ENCODE measurements at places on chromosomes 4 and X. TPM values are rescaled to one million over a fixed set of nuclear protein-coding genes. Genes with fewer than 3 reads are reported as not detected.

The NDST4 gene
- not detected for total RNA-seq

GRCh38 chr4:7675136-7675535, 240.4 kb upstream of the PSAPL1 start:
- ATAC-seq = no peak

GRCh38 chr4:89294573-89295269, 12.9 kb downstream of the GPRIN3 start:
- ATAC-seq = peak; percentile 64

DNA sequence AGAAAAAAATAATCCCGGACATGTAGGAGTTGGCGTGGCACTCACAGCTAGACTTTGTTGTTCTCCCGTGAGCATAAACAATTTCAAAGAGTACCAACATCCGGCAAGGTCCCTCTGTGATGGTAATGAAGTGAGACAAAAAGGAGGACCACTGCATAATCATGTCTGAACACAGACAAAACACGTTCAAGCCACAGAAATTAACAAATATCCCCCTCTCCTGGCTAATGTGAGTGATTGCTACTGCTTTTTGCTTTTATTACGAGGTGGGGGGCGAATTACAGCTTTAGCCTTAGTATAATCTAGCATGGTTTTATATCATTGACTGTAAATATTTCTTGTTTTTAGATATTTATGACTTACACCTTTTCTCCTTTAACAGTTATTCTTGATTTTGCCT, 118.5 kb downstream of the PLS3 start:
- ATAC-seq = no peak

DNA sequence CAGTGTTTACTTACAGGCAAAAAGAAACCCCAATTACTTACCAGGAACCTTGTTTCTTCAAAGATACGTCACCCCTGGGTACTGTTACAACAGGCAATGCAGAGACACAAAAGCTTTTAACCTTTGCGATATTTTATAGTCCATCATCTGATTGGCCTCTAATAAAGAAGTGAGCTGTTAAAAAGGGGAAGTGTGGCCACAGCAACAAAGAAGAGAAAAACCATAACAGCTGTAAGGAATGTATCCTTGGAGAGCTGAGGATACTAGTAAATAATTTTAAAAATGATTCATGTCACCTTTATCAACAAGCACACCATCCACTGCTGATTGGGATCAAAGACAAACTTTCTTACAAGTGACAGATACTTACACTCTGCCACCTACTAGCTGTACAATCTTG, 14.1 kb downstream of the GABRA4 start:
- ATAC-seq = no peak

GRCh38 chr4:186770481-186771175, 47.0 kb upstream of the FAT1 start:
- no peak for ATAC-seq

GRCh38 chrX:81925812-81926211, 723.9 kb downstream of the SH3BGRL start:
- ATAC-seq = no peak

GRCh38 chrX:13469963-13470684, 99.3 kb upstream of the EGFL6 start:
- no peak for ATAC-seq

The FAM149A gene
- 0.28 TPM for total RNA-seq

DNA sequence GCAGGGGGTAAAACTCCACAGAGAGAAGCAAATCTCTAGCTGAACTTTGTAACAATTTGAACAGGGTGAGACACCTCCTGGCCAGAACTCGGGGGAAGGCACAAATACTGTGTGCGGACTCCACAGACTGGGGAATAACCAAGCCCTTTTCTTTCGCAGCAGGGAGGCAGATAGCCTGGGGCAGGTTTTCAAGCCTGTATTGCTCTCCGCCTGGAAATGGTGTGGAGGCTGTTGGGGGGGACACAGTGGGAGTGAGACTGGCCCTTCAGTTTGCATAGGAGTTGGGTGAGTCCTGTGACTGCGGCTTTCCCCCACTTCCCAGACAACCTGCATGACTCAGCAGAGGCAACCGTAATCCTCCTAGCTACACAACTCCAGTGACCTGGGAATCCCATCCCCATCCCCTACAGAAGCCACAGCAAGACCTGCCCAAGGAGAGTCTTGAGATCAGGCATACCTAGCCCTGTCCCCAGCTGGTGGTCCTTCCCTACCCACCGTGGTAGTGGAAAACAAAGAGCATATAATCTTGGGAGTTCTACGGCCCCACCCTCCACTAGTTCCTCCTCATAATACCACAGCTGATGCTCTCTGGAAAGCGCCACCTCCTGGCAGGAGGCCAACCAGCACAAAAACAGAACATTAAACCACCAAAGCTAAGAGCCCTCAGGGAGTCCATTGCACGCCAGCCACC, 12.9 kb upstream of the SMPX start:
- ATAC-seq = no peak

The UGT8 gene
- 0.82 TPM for total RNA-seq

- ATAC-seq = no peak
Observed at GRCh38 chrX:103170216-103170615, 44.7 kb upstream of the BEX4 start.

DNA sequence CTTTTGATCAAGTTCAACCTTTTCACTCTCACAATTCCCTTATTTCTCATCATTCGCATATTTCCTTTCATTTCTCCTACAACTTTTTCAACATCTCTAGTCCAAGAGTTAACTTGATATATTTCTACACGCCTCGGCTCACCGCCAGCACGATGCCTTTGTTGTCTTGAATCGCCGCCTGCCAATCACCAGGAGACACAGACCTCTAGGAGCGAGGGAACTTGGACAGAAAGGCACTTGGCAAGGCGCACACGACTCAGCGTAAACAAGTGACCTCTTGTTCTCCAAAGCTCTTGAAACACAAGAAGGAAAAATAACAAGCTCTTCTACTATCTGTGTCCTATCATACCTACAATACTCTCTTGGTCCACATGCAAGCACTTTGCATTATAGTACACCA, 27.1 kb upstream of the RBMX start:
- ATAC-seq = no peak

GRCh38 chr4:169334335-169334734, 63.6 kb upstream of the SH3RF1 start:
- ATAC-seq = no peak

DNA sequence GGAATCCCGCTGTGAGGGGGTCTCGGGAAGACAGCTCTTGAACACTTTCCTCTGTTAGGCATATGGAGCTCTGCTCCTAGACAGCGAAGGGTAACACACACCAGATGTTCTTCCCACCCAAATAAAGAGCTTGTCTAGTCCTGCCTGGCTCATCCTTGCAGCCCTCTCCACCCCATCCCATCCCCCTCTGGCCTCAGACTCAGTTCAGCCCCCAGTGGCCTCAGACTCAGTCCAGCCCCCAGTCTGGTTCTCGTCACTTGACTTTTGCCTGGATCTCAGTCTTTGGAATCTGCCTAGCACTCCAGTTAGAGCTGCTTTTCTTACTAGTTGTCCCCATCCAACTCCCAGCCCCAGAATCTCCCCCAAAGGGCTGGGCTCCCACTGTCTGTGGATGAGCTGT, 14.9 kb downstream of the RAB33A start:
- ATAC-seq = no peak

DNA sequence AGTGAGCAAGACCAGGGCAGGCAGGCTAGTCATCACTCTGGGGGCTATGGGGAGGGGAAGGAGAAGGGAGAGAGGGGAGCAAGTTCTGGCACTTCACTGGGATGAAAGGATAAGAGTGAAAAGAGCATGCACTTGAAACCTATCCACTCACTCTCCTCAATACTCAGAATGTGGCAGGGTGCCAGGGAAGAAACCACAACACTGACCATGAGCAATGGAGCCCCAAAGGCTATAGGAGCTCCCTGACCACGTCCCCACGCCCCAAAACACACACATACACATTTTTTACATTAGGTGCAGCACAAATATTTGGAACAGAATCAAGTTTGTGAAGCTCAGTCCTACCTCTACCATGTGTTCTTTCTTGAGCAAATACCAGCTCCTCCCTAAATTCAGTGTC, 132.2 kb downstream of the IDS start:
- ATAC-seq = no peak

The SHROOM3 gene
- not detected for total RNA-seq

- no peak for ATAC-seq
Observed at GRCh38 chr4:149897783-149898182, 82.1 kb upstream of the IQCM start.

The DCAF8L1 gene
- total RNA-seq = not detected

The REST gene
- 51.8 TPM for total RNA-seq

DNA sequence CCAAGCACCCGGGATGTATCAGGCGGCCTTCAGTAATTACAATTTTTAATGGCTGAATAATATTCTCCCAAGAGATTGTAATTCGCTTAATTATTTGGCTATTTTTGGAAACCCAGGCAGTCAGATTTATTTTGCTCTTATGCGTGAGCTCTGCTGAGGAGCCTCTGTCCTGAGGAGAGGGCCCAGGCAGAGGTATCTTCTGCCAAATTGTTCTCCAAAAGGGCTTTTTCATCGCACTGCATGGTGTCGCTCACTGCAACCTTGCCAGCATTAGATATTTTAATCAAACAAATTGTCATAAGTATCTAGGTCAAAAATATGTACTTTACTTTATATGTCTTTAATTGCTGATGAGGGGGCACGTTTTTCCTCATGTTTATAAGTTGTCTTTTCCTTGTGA, 5.8 kb downstream of the ATP2B3 start:
- ATAC-seq = no peak

- no peak for ATAC-seq
Observed at GRCh38 chr4:3827616-3828492, 61.7 kb downstream of the ADRA2C start.

GRCh38 chr4:74503580-74503979, 58.6 kb downstream of the AREG start:
- no peak for ATAC-seq

The MAGED4B gene
- 4.0 TPM for total RNA-seq

DNA sequence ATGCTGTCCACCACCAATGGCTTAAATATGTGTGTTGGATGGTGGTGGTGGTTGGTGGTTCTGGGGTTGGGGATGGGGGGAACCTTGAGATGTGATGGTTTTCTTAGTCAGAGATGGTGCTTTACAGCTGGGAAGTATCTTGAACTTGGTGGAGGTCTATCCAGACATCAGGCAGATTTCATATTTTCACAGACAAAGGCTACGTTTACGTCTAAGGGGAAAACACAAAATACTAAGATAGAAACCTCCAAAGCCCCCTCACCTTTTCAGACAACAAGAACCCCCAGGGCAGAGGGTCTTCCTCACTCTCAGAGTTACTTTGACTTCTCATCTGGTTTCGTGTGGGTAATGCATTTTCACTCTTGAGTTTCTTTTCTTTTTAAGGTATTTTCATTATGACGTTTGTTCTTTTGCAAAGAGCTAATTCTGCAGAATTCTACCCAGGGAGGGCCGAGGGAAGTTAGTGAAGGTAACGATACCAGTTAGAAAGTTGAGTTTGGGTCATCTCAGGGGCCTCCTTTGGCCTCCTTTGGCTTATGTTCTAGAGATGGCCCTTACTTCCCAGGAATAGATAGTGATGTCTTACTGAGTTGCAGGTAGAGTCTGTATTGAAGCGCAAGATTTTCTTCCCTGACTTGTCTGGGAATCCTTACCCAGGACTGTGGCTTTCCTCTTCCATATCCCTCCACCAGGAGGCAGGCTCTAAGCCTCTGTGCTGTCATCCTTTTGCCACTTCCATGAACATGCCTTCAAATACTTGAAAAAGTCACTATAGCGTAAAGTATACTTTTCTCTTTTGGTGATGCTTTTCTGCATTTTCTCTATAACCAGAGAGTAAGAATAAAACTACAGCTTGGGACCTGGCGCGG, 31.9 kb downstream of the RHOH start:
- peak; percentile 43 for ATAC-seq

DNA sequence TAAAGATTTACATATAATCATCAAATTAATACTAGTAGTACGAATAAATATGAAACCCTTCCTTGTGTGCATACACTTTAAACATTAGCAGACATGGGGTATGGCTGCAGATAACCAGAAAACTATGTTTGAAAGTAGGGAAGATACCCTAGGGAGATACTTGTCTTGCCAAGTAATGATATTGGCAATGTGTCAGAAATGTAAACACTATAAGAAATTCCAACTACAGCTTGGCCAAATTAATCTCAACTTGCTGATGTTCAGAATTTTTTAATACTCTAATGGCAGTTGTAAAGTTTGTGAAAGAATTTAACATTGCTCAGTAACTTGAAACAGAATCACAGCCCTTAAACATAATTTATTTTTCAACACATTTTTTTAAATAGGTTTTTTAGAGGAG, 27.4 kb upstream of the HPGD start:
- no peak for ATAC-seq

The PAGE4 gene
- total RNA-seq = not detected

DNA sequence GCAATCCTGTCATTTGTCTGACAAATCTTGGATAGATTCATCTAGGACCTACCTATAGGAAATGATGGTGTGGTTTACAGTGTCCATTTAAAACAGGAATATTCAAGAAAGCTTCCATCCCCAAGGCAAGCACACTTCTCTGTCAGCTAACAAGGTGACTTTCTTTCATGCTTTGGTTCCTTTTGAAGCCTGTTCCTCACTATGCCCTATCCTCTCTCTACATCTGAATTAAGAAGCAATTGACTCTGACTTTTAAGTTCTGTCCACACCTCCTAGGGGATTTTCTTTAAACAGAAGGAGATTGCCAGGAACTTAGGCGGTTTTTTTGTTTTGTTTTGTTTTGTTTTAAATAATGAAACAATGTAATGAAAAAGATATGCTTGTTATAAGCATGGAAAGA, 1181.4 kb upstream of the TENM3 start:
- ATAC-seq = no peak
